ENCODE measurements at places on chromosomes 6 and 20. TPM values are rescaled to one million over a fixed set of nuclear protein-coding genes. Genes with fewer than 3 reads are reported as not detected.

TSPO2 gene
- total RNA-seq, result not detected

FHL5 gene
- not detected for total RNA-seq

CTAGE9 gene
- not detected for total RNA-seq

ANKRD6 gene
- 1.3 TPM for total RNA-seq

MUC21 gene
- total RNA-seq, result not detected

SLC35A1 gene
- 10.0 TPM for total RNA-seq

TNNC2 gene
- 0.32 TPM for total RNA-seq

GRCh38 chr6:27154696-27155095, 92.8 kb upstream of the PRSS16 start:
- no peak for DNase-seq

DNA sequence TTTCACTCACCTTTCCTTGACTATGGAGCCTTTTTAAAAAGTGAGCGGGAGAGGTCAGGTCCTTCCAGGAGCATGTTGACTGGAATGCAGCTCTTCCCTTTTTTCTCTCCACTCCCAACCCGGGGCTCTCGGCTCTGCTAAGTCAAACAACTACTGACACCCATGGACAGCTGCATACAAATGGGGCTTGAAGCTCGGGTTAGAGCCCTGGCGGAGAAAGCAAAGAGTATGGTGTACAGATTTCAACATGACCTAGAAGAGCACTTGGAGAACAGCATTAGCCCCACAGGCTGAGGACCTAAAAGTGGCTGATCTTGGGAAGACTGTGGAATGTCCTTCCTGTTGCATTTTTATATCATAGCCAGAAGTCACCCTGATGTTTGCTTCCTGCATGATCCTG, 162.0 kb upstream of the STMND1 start:
- no peak for DNase-seq

GRCh38 chr6:155271145-155271544, 7.3 kb downstream of the CLDN20 start:
- DNase-seq, result no peak

- DNase-seq, result no peak
Measured at GRCh38 chr6:131314838-131315237, 179.6 kb downstream of the AKAP7 start.

DNA sequence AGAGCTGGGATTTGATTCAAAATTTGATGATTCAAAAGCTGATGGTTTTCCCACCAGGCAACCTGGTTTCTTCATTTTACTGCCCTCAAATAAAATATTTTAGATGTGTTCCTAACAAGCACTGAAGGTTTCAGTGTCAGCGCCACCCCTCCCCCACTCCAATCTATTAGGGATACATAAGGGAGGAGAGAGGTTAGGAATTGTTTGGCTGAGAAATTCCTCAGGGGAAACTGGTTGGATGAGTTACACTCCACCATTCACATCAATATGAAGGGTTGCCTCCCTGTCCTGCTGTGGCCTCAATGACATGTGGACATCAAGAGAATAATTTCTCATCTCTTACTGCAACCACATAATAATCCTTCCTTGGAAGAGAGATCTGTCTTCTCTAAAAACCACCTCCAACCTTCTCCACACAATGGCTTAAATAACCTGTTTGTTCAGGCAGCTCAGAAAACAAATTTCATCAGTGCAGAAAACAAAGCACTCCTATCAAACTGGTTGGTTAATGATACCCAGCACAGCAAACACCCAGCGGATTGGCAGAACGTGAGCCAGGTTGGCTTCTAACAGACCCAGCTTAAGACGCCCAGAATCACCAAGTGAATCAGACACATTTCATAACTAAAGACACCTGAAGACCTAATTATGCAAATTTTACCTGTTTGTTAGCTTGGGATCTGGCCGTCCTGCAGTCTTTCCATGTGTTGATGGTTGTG, 136.0 kb upstream of the SGK1 start:
- no peak for DNase-seq

GRCh38 chr6:138659998-138660397, 113.6 kb upstream of the CCDC28A start:
- DNase-seq, result no peak

GRCh38 chr6:126698732-126699240, 358.9 kb downstream of the CENPW start:
- no peak for DNase-seq

DNA sequence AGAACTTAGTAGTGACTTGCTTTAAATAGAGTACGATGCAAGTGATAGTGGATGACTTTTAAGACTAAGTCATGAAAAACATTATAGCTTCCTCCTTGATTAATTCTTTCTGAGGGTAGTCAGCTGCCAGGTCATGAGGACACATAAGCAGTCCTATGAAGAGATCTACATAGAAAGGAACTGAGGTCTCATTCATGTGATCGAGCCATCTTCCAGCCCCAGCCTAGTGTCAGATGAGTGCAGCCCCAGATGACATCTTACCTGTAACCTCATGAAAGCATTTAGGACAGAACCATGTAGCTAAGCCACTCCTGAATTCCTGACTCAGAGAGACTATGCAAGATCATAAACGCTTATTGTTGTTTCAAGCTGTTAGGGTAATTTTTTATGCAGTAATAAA, 67.7 kb downstream of the AK9 start:
- no peak for DNase-seq

DNA sequence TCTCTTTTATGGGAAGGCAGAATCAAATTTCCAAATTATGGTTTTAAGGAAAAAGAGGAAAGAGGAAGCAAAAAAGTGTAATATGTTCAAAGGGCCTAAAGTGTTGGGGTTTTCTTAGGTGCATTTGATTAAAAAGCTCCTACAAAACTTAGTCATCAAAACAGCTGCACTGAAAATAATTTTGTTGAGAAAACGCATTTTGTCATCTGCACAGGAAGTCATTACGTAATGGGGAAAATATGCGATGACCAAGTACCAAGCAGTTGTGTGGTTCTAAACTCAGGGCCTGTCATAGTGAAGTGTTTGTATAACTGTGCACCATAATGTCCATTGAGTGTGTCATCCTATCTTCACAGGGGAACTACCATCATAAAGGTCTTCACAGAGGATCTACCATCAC, 15.6 kb downstream of the HAO1 start:
- DNase-seq, result peak; percentile 84

DNA sequence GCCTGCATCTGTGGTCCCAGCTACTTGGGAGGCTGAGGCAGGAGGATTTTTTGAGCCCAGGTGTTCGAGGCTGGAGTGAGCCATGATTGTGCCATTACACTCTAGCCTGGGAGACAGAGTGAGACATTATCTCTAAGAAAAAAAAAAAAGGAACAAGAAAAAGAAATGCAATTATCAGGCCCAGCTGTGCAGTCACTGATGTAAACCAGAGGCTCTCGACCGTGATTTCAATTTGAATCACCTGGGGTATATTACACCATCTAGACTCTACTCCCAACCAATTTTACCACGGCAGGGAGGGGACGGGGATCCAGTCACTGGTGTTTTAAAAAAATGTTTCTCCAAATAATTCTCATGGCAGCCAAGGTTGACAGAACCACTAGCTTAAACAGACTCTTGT, 48.8 kb upstream of the NKX2-2 start:
- no peak for DNase-seq

- DNase-seq, result no peak
Measured at GRCh38 chr6:168385858-168386735, 54.9 kb upstream of the SMOC2 start.

- no peak for DNase-seq
Measured at GRCh38 chr6:116154887-116155286, 29.0 kb upstream of the COL10A1 start.

- DNase-seq, result peak; percentile 22
Measured at GRCh38 chr6:114304304-114304887, 38.4 kb downstream of the HS3ST5 start.

DNA sequence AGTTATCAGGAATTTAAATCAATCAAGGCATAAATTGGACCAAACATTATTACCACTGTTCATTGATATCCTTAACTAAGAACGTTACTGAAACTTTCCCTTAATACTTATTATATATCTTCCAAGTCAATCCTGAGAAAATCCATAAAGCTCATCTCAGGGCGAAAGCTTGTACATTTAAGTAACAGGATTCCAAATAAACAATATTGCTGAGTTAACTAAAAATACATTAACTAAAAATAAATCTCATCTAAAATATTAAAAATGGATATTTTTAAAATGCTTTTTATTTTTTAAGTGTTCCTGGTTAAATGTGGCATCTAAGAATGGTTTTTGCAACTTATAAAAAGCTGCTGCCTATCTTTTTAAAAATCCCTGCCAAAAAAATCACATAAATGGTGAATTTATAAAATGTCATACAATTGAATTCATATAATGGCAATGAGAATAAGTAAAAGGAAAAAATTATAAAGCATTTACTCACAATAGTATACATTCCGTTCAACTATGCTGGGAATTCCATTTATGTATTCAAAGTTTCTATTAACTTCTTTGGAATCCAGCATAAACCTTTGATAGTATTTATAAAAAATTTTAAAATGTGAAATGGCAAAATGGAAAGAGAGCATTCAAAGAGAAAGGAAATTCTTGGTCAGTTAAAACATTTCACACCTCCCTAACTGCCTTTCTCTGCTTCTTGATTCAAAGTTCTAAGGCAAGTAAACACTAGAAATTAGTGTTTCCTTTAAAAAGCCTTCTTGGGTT, 20.8 kb upstream of the GMDS start:
- DNase-seq, result no peak

DNA sequence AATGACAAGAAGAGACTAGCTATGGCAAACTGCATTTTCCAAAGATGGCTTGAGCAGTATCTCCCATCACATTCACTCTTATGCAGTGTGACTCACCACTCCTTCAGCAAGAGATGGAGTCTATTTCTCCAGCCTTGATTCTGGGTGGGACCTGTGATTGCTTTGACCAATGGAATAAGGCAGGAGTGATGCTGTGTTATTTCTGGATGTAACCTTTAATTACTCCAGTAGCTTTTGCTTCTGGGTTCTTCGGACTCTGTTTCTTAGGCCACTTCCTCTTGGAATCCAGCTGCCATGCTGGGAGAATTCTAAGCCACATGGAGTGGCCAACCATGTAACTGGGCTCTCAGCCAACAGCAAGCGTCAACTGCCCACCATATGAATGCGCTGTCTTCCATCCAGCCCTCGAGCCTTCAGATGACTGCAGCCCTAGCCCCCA, 50.7 kb downstream of the TGM2 start:
- DNase-seq, result peak; percentile 53

DNA sequence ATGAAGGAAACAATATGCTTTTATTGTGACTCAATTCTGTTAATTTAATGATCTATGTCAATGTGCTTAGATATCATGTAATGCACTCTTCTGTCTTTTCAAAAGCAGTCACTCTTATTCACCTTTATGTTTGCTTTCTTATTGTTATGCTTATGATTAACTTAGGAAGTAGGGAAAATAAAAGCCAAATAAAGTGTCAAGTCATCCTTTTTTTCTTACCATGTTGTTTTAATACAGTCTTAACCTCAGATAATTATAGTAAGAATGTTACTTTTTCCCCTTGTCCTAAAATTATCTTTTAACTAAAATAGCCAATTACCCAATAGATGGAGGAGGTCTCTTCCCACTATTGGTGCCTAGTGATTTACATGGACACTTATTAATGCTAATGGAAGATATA, 72.6 kb downstream of the TFAP2B start:
- DNase-seq, result no peak

GRCh38 chr6:112595841-112596240, 248.7 kb downstream of the RFPL4B start:
- no peak for DNase-seq

DNA sequence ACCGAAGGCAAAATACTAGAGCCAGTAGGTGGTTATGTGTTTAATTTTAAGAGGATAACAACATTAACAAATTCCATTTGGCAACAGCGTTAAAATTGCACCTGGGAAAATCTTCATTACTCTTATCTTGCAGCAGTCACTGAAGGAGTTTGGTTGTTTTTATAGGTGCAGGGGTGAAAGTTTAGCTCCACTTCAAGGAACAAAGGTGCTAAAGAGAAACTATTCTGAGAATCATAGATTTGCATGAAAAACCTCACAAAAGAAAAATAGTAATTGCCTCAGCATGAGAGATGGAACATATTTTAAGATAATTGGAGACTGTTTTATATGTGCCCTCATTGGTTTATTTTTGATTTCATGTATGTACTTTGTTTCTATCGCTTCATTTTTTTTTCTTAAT, 444.4 kb downstream of the UTRN start:
- no peak for DNase-seq

DNA sequence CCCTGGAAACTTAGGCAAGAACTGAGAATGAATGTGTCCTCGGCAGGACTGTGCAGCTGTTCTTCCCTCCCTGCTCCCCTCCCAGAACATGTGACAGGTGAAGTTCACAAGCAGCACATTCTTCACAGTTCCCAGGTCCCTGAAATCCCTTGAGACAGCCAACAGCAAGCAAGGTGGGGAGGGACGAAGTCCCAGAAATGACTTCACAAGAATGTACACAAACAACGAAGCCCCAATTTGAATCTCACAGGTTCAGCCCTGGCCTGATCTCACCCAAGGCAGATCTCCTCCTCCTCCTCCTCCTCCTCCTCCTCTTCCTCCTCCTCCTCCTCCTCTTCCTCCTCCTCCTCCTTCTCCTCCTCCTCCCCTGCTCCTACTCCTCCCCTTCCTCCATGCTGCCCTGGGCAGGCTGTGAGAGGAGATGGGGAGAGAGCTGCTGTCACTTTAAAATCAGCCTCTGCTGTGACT, 32.4 kb downstream of the WRNIP1 start:
- peak; percentile 29 for DNase-seq

Measured in fibroblast of villous mesenchyme (primary cell).